ENCODE measurements at places on chromosomes 11 and 22.

DNA sequence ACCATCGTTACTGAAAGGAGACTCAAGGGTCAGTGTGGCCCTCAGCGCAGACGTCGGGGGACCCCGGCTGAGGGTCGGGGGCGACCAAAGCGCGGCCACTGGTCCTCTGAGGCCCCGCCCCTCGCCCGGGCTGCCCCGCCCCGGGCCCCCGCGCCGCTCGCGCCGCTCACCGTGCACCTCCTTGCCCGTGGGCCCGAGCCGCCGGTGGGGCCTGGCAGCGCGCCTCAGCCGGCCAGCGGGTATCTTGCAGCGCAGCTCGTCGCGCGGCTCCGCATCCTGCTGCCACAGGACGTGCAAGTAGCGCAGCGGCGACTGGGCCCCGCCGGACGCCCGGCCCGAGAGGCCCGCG, 419 bp downstream of the ANKRD54 start:
- no peak for DNase-seq

GRCh38 chr11:109788948-109789490, 304.2 kb upstream of the ZC3H12C start:
- DNase-seq, result no peak

- no peak for DNase-seq
These were observed 57.7 kb downstream of the PDGFD start for GRCh38 chr11:104106136-104106754.

DNA sequence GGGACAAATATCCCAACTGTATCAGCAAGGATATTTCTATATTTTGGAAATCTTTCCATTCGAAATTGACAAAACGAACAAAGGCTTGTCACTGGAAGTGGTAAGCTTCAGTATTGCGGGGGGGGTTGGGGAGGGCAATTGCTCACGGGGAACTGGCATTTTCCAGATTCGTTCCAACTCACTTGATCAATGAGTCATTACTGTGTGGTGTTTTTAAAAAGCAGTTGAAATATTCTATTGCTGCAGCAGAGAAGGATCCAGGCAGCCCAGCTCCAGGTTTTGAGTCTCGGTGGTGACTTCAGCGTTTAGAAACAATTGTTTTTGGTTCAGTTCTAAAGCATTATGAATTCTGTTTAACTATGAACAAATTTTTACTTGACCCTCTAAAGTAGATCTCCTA, 33.8 kb upstream of the FBLN1 start:
- no peak for DNase-seq

DNA sequence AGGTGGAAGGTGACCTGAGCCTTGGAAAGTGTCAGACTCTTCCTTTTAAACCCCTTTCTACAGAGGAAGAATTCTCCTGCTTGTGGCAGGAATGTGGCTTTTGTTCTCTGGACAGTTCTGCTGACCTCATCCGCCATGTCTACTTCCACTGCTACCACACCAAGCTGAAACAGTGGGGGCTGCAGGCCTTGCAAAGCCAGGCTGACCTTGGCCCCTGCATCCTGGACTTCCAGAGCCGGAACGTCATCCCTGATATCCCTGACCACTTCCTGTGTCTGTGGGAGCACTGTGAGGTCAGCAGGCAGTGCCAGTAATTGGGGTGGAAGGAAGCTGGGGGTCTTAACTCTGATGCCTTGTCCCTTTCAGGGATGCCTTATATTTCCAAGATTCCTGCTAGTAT, 9.3 kb downstream of the HINFP start:
- DNase-seq, result no peak

- DNase-seq, result no peak
These were observed 360.5 kb upstream of the API5 start for GRCh38 chr11:42951266-42951665.

GRCh38 chr11:104549019-104549418, 349.2 kb downstream of the CASP12 start:
- no peak for DNase-seq

DNA sequence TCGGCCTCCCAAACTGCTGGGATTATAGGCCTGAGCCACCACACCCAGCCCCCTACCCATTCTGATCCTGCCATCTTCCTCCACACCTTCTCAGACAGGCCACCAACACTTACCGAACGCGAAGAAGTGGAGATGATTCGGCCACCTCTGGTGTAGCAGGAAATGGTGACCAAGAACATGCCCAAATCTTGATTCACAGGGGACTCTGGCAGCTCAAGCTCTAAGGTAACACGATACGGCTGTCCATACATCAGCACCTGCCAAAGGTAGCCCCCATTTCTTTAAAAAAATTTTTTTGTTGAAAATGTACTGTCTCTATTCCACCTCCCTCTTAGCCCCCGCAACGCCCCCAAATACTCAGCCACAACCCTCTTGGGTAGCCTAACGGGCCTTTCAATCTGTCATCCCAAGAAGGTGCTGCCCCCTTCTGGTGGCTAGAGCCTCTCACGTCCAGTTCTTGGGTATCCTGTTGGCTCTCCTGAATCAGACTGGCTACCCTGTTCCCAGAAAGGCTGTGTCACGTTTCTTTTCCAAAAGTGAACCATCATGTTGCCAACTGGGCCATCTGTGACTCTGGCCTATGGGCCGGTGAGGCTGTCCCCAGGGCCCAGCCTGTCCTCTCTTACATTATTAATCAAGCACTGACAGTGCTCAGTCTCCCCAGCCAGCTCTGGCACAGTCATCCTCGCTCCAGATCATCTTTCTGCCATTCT, 5.3 kb upstream of the LRRN4CL start:
- no peak for DNase-seq

DNA sequence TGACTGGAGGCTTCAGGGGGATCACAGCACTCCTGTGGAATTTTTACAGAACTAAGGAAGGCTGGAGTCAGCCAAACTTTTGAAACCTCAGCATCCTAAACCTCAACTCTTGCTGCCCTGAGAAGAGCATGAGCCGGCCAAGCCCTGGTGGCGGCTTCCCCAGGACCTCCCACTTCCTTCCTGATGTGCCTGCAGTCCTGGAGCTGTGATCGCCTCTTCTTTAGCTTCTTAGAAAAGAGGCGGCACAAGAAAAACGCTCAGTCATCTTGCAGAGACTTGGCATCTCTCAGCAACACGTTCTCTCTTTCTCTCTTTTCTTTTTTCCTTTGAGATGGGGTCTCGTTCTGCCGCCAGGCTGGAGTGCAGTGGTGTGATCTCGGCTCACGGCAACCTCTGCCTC, 40.4 kb upstream of the AMPD3 start:
- DNase-seq, result no peak

DNA sequence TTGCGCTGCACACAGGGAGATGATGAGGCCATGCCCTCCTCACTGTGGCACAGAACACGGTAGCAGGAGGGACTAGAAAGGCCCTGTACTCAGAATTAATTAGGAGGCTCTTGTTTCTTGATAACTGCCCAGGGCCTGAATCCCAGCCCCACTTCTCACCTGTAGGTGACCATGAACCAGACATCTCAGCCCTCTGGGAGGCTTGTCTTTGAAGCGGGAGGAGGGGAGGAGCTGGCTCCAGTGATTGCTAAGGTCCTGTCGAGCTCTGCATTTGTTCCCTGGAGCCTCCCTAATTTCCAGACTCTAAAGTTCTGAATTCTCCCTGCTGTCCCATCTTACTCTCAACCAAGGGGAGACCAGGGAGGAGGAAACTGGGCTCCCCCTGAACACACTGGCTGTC, 19.8 kb upstream of the OAF start:
- DNase-seq, result no peak

GRCh38 chr11:70637186-70637800, 239.0 kb downstream of the CTTN start:
- no peak for DNase-seq

DNA sequence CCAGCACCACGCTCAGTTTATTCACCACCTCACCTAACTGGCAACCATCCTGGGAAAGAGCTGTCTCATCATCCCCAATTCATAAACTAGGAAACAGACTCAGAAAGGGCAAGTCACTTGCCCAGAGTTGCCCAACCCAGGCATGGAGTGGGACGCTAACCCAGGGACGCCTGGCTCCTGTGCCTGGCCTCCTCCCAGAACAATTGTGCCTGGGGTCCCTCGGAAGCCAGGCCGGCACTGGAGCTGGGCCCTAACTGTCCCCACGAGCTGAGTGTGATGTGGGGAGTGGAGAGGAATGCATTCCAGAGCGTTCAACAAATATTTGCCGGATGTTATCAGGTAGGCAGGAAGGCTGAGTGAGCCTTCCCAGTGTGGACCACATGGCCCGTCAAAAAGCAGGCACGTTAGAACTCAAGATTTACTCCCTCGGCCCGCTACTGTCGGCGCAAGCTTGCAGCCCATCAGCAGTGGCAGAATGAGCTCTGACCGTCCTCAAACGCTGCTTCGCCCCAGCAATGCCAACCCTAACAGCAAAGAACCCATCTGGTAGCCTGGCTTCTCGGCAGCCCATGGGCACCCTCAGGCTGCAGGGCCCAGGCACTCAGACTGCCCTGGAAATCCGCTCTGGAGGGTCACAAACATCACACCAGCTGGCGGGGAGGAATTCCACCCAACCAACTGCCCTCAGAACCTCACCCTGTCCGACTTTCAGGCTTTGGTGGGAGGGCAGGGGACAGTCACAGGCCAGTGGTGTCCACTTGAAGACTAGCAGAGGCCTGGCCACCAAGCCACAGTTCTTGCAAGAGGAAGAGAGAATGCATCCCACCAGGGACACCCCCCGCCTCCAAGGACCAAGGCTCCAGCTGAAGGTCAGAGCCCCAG, 35.6 kb downstream of the MYH9 start:
- no peak for DNase-seq

DNA sequence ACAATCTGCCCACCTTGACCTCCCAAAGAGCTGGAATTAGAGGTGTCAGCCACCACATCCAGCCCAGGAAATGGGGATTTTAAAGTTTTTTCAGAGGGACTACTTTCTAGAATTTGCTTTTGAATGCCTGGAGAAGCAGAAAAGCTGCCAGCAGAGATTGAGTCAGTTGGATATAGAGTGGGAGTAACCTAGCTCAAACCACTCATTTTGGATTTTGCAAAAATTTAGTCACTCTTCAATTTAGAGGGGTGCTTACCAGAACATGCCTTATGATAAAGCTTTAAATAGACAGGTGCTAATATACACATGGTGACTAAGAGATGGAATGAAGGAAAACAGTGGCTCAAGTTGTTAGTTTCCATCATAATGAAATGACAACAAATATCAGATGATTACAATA, 26.5 kb upstream of the PSMA1 start:
- DNase-seq, result no peak

DNA sequence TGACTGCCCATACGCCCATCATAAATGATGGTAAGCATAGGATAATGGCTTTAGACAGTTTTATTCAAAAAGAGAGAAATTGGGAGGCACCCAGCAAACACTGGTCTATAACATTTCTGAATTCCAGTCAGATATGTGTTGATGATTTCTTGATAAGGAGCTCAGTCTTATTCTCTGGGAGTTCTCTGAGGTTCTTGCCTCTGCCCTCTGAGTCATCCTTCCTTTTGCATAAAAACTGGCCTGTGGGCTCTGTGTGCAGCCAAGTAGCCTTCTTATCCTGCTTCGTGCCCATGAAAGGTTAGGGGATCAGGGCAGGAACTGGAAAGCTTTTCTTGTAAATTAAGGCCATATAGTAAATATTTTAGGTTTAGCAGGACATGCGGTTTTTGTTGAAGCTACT, 48.9 kb downstream of the FAR1 start:
- DNase-seq, result no peak

DNA sequence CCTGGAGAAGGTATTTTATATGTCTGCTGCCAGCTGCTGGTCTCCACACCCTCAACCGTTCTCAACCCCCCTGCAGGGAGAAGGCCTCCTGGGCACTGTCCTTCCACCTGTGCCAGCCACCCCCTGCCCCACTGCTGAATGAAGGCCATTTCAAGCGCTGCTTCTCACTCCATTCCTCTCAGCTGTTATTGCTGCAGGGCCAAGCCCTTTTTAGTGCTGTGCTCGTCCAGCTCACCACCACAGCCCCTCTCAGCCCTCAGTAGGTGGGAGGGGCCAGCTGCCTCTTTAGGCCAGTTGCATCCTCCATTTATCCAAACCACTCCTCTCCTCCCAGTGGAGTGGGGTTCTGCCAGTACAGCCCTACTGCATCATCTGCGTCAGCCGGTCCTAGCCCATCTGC, 1.8 kb upstream of the WBP2NL start:
- DNase-seq, result no peak

DNA sequence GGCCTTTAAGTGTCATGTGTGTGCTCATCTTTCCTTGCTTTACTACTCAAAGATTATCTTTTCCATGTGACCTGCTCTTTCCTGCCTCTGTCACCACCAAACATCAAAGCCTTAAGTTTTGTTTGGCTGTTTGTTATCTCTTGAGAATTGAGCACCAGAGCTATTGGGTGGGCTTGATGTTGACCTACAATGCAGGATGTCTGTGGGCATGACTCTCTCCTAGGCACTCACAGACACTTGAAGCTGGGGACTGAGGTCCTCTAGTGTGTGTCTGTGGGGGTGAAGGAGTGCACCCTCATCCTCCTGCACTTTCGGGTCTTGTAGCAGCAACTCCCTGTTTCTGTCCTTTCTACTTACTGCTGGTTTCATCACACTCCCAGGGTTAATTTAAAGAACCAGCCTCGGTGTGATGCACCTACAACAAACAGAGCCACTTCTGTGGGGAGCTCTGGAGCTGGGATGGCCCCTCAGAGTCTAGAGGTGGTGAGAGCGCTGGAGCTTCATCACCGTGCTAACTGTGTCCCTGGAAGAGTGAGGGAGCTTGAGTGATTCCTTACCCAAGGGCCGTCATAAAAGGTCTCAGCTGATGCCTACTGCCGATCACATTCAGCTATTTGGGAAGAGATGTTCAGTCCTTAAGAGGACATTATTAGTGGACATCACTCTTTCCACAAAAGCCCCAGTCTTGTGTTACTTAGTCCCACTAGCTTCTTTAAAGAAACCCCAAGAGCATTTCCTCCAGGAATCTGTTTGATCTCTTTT, 56.3 kb downstream of the LRRC74B start:
- DNase-seq, result no peak

DNA sequence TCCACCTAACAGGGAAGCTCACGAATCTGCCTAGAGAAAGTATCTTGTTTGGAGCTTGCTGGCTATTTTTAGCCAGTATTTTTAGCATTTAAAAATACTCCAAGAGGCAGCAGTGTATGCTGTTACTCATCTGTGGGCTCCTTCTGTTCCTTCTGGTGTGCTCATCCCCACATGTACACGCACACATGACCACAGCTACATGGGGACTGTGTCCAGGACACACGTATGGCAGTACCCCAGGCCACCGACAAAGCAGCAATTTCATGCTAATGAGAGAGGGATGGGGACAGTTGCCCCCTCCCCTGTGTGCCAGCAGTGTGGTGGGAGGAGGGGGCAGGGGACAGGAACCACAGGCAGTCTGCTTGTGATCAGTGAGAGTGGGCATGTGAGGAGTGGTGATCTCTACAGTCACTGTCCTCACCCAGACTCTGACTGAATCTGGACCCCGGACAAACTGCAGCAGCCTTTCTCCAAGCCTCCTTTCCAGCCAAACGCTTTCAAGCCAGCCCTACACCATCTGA, 16.4 kb downstream of the USP2 start:
- no peak for DNase-seq

- DNase-seq, result no peak
These were observed 6.7 kb upstream of the SF1 start for GRCh38 chr11:64784813-64785581.
